Activated CD8-positive, alpha-beta T cell treated with anti-CD3 and anti-CD28 coated beads, Interleukin-2, amount 10 ng/mL, durations not matched to agents 7 days and 5 days (primary cell): ENCODE measurements at places on chromosomes 3 and 15.
A peak's percentile ranks its signal among the peaks of the same experiment; 100 is the strongest.

- peaks cover 8% of the 10 kb centered on the region for H3K4me1 ChIP-seq
- no peak for DNase-seq
- no peaks in the 10 kb centered on the region for H3K36me3 ChIP-seq
- no peak overlapping the region for H3K27ac ChIP-seq
- no peaks in the 10 kb centered on the region for H3K27me3 ChIP-seq
Measured at GRCh38 chr3:186502138-186502948, 41.8 kb downstream of the CRYGS start.

- no peaks in the 10 kb centered on the region for H3K4me1 ChIP-seq
- no peak overlapping the region for H3K27ac ChIP-seq
- H3K36me3 ChIP-seq: no peaks in the 10 kb centered on the region
Measured at GRCh38 chr3:2614578-2614977, 495.6 kb downstream of the IL5RA start.

GRCh38 chr3:43618142-43618541 is 3.7 kb downstream of the ANO10 start:
- no peaks in the 10 kb centered on the region for H3K27me3 ChIP-seq
- no peaks in the 10 kb centered on the region for H3K36me3 ChIP-seq

DNA sequence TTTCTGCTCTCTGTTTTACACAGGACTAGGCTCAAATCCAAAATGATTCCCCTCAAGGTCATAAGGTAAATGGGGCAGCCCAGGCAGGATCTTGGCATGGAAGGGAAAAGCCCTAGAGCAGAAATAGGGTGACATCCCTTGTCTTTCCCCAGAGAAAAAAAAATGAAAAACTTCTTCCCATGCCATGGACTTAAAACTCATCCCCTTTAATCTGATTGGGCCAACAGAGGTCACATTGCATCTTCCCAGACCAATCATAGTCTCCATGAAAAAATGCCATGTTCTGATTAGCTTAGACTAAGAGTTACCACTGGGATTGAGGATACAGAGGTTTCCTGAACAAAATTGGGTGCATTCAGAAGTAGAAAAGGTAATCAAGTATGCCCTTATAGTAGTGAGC is 241.3 kb upstream of the LRTM1 start:
- no peaks in the 10 kb centered on the region for H3K36me3 ChIP-seq
- H3K27me3 ChIP-seq: no peaks in the 10 kb centered on the region
- DNase-seq: no peak

DNA sequence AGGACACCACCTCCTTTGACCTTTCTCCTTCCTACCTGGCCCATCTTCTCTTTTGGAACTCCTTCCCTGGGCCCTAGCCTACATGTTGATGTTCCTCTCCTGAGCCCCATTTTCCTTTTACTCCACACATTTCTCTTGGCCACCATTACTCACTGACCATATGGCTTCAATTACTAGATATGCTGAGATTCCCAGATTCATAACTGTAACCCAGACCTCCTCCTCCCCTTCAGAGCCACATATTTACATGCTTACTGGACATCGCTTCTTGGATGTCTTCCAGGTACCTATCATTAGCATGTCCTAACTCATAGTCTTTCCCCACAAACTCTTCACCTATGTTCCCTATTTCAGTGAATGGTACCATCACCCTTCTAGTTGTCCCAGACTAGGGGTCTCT is 24.4 kb upstream of the TRIM59 start:
- peaks cover 3% of the 10 kb centered on the region for H3K36me3 ChIP-seq
- peaks cover 15% of the 10 kb centered on the region for H3K27me3 ChIP-seq
- peaks cover 2% of the 10 kb centered on the region for H3K4me1 ChIP-seq
- H3K4me3 ChIP-seq: no peak overlapping the region

DNA sequence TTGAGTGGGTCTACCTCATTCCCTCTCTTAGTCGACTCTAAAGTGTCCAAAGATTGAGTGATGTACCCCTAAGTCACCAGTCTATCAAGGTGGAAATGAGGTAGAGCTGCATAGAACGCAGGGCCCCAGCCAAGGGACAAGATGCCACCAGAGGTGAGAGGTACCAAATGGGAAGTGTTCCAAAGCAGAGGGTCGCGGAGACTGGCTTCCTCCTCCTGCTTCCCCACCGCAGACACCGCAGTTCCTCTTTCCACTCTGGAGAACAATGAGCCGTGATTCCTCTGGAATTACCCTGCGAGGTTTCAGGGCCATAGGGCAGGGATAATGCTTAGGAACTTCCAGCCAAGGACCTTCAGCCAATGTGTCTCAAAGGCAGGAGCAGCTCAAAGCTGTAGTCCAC is 55.8 kb downstream of the DAPK2 start:
- DNase-seq: no peak
- H3K4me3 ChIP-seq: no peak overlapping the region
- no peaks in the 10 kb centered on the region for H3K36me3 ChIP-seq
- H3K4me1 ChIP-seq: peaks cover 15% of the 10 kb centered on the region
- H3K27ac ChIP-seq: no peak overlapping the region

DNA sequence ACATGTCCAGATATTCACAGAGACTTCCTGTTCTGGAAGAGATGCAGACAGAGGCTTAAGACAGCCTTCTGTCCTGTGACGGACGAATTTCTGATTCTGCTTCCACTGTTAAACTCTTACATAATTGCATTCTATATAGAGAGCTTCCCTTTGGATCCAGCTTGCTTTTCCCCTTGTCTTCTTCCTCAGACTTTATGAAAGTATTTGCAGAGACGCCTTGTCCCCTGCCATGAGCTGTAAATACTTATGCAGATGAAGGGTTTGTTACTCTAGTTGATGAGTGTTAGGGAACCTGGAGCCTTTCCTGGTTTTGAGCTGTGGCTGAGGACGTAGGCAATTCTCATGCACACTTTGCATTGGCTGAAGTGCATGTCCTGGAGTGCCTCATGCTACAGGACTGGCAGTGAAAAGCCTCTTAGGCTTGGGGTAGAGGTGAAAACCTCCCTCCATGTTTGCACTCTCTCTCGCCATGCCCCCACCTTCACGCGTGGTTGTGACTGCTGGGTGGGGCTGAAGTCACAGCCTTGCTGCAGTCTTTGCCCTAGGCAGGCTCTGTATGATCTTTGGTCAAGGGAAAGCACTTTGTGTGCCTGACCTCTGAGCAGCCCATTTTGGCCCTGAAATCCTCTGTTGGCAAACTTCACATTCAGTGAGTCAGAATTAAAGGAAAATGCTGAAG is 286.6 kb downstream of the PTPRG start:
- no peak overlapping the region for H3K4me3 ChIP-seq
- no peaks in the 10 kb centered on the region for H3K36me3 ChIP-seq
- no peak overlapping the region for H3K27ac ChIP-seq
- peaks cover 2% of the 10 kb centered on the region for H3K27me3 ChIP-seq
- no peaks in the 10 kb centered on the region for H3K4me1 ChIP-seq

DNA sequence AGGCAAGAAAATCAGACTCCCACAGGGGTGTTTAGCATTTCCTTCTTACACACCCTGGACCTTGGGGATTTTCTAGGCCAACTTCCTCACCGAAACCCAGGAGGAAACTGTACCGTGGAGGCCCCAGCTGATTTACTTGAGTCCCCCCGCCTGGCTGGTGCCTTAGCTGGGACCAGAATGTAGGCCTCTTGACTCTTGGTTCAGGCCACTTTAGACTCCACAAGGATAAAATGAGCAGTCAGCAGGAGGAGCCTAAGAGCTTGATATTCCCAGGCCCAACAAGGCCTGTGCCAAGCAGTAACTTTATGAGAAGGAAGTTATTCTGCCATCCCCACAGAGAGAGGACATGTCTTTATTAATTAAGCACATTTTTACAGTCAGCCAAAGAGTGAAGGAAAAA is 4.6 kb upstream of the APBA2 start:
- no peaks in the 10 kb centered on the region for H3K27me3 ChIP-seq
- DNase-seq: no peak
- H3K36me3 ChIP-seq: no peaks in the 10 kb centered on the region
- H3K4me3 ChIP-seq: no peak overlapping the region

GRCh38 chr15:94001255-94001801 is 230.0 kb upstream of the MCTP2 start:
- H3K4me1 ChIP-seq: no peaks in the 10 kb centered on the region
- H3K4me3 ChIP-seq: no peak overlapping the region
- no peak overlapping the region for H3K27ac ChIP-seq
- H3K36me3 ChIP-seq: no peaks in the 10 kb centered on the region

DNA sequence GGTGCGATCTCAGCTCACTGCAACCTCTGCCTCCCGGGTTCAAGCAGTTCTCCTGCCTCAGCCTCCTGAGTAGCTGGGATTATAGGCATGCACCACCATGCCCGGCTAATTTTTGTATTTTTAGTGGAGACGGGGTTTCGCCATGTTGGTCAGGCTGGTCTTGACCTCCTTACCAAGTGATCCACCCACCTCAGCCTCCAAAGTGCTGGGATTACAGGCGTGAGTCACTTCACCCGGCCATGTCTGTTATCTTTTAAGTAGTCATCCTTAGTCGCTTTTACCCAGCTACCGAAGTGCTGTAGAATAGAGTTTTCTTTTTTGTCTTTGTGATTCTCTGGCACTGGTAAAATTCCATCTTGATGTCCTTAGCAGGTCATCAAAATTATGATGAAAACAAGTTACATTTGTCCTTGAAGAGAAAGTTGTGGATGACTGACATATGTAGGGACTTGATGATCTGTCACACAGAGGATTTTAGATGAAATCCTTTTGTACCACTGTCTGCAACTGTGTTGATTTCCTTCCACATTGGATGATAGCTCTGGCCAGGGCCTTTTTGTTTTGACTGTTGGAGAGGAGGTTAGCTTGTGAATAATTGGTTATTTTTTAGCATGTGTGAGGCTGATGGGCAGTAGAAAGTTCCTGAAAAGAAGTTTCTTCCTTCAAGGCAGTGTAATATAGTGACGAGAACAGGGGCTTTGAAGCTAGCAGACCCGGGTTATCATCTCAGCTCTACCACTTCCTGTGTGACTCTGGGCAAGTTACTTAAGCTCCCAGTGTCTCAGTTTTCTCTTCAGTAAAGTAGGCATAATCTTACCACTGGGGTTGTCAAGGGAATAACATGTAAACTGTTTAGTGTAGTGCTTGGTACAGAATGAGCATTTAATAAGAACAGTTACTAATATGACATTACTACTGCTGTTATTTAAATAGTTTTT is 18.8 kb downstream of the ATG7 start:
- peak overlapping the region; percentile 95 for H3K27ac ChIP-seq
- H3K36me3 ChIP-seq: peaks cover 45% of the 10 kb centered on the region
- no peaks in the 10 kb centered on the region for H3K27me3 ChIP-seq
- peaks cover 55% of the 10 kb centered on the region for H3K4me1 ChIP-seq
- peak overlapping the region; percentile 39 for H3K4me3 ChIP-seq
- DNase-seq: peak; percentile 64

- no peak for DNase-seq
- no peaks in the 10 kb centered on the region for H3K36me3 ChIP-seq
- no peak within 1 kb of the TSS for H3K4me3 ChIP-seq
- peaks cover 42% of the 10 kb centered on the region for H3K27me3 ChIP-seq
- peaks cover 2% of the 10 kb centered on the region for H3K4me1 ChIP-seq
Measured at GRCh38 chr15:65067645-65068402, at the start of gene RASL12. TSS of gene RASL12 (minus strand) at chr15:65067991. CDS start at chr15:65067835, 156 bp downstream.

GRCh38 chr15:33636958-33637357 is 326.2 kb downstream of the RYR3 start:
- H3K27ac ChIP-seq: no peak overlapping the region
- H3K4me1 ChIP-seq: no peaks in the 10 kb centered on the region
- DNase-seq: no peak
- H3K4me3 ChIP-seq: no peak overlapping the region
- H3K27me3 ChIP-seq: peaks cover 10% of the 10 kb centered on the region

GRCh38 chr15:48536681-48537091 is 108.8 kb downstream of the FBN1 start:
- H3K27me3 ChIP-seq: peaks cover 2% of the 10 kb centered on the region
- H3K4me1 ChIP-seq: no peaks in the 10 kb centered on the region

- no peaks in the 10 kb centered on the region for H3K36me3 ChIP-seq
- no peaks in the 10 kb centered on the region for H3K4me1 ChIP-seq
- H3K4me3 ChIP-seq: no peak overlapping the region
Measured at GRCh38 chr3:85228966-85229365, 270.2 kb downstream of the CADM2 start.

DNA sequence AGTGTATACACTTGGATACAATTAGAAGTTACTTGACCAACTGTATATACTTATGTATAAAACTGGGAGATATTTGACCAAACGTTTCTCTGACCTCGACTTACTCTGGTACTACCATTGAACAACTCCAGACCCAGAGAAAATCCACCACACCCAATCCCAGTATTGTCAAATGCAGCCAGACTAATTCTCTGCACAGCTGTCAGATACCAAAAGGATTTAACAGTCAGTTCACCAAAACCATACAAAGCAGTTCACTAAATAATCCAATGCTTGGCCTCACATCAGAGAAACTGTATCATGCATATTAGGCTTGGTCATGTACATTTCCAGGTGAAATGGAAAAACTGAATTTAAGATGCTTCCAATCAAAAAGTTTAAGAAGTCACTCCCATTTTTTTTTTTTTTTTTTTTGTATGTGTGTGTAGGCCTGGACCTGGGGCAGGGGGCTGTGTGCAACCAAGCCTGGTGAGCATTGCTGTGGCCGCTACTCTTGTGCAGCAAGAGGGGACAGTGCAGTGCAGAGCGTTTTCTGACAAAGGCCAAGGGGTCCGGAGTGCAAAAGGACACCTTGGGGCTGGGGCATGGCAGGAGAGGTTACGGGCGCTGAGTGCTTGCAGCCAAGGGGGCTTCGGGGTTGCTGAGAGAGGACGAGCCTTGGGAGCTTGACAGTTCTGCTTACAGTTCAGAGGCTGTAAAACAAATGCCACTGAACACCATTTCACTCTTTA is 1.4 kb downstream of the TOMM70 start:
- no peaks in the 10 kb centered on the region for H3K27me3 ChIP-seq
- H3K27ac ChIP-seq: peak overlapping the region; percentile 98
- H3K4me1 ChIP-seq: peaks cover 57% of the 10 kb centered on the region

GRCh38 chr3:37974121-37975083 is 16.2 kb upstream of the VILL start:
- peak; percentile 82 for DNase-seq
- H3K27ac ChIP-seq: peak overlapping the region; percentile 1
- H3K4me3 ChIP-seq: no peak overlapping the region
- peaks cover 2% of the 10 kb centered on the region for H3K27me3 ChIP-seq

DNA sequence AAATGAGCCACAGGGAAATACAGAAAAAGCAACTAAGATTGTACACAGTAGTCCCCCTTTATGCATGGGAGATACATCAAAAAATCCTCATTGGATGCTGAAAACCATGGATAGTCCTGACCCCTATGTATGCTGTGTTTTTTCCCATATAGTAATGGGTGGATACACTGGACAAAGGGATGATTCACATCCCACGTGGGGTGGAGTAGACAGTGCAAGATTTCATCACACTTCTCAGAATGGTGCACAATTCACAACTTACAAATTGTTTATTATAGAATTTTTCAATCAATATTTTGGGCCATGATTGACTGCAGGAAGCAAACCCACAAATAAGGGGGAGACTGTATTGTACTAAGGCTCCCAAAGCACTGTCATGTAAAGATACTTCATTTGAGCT is 224.4 kb upstream of the STRIT1 start:
- no peak overlapping the region for H3K27ac ChIP-seq
- H3K36me3 ChIP-seq: no peaks in the 10 kb centered on the region
- no peaks in the 10 kb centered on the region for H3K27me3 ChIP-seq
- H3K4me3 ChIP-seq: no peak overlapping the region
- no peaks in the 10 kb centered on the region for H3K4me1 ChIP-seq

- no peak for DNase-seq
- H3K4me1 ChIP-seq: no peaks in the 10 kb centered on the region
- H3K36me3 ChIP-seq: no peaks in the 10 kb centered on the region
- H3K27me3 ChIP-seq: no peaks in the 10 kb centered on the region
- no peak overlapping the region for H3K4me3 ChIP-seq
- no peak overlapping the region for H3K27ac ChIP-seq
Measured at GRCh38 chr3:181921220-181921619, 209.5 kb downstream of the SOX2 start.

GRCh38 chr3:29346828-29347227 is 66.0 kb downstream of the RBMS3 start:
- no peak for DNase-seq
- no peaks in the 10 kb centered on the region for H3K4me1 ChIP-seq
- no peaks in the 10 kb centered on the region for H3K36me3 ChIP-seq
- no peak overlapping the region for H3K4me3 ChIP-seq
